ENCODE measurements at places on chromosomes 2 and 18. TPM values are rescaled to one million over a fixed set of nuclear protein-coding genes. Genes with fewer than 3 reads are reported as not detected.

- no peak for DNase-seq
Measured at GRCh38 chr18:46310258-46310657, 206.1 kb downstream of the HAUS1 start.

- no peak for DNase-seq
Measured at GRCh38 chr18:21702602-21703001, 2.0 kb downstream of the ABHD3 start.

DNA sequence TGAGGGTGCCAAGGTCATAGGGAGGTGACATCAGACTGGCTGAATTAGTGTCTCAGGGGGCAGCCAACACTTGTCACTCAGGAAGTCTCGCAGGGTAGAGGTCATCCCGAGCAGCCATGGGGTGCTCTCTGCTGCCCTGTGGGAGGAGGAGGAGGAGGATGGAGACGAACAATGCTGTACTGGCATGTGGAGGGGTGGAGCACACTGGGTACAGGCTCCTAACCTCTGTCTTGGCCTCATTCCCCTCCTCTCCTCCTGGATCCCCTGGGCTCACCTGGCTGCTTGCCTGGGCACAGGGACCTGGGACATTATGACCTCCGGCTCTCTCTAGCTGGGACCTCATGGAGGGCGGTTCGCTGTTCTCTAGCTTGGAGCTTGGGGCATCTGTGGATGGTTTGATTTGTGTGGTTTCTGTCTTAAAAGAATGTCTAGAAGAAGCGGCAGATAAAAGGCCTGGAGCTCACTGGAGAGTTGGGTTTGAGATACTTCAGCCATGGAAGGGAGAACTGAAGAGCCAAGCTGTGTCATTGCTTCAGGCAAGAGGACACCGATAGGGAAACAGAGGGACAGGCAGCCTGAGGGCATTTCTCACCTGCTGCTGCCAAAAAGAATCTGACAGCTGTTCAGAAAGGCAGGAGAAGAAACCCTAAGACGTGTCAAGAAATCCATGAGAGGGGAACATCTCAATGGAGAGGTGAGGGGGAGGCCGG, 133.1 kb downstream of the SEPTIN10 start:
- DNase-seq = no peak

- DNase-seq = no peak
Measured at GRCh38 chr2:232341061-232341738, 37.4 kb upstream of the ALPP start.

MYO7B gene
- total RNA-seq = 0.11 TPM

SLC19A3 gene
- 0.86 TPM for total RNA-seq

REG3A gene
- total RNA-seq = not detected

CCL20 gene
- not detected for total RNA-seq

DNA sequence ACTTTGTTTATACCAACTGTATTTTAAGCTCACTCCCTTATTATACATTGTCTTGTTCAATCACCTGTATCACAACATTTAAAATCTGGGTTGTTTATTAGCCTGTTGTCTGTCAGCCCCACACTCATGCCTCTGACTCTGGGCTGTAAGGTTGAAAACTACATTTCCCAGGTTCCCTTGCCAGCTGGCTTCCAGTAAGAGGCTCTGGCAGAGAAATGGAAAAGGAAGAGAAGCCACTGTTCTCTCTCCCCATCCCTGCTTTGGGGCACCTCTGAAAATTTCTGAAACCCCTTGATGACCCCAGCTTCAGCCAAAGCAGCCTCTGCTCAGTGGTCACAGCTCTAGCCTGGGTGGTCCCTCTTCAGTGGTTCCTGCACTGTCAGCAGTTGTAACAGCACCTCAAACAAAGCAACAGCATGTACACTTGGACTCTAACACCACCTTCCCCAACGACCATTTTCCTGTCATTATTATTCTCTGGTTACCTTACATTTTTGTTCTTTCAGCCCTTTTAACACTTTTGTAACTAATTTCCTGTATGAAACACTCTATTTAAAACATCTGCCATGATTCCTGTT, 108.9 kb upstream of the LGALSL start:
- DNase-seq = no peak

NYAP2 gene
- total RNA-seq = not detected
